SK-MEL-5 (cell line): ENCODE measurements at places on chromosomes 12 and 14.
A peak's percentile ranks its signal among the peaks of the same experiment; 100 is the strongest.

- DNase-seq = no peak
These were observed 4.1 kb downstream of the ZFYVE21 start for GRCh38 chr14:103719751-103720150.

- DNase-seq = no peak
These were observed 73.0 kb downstream of the CMKLR1 start for GRCh38 chr12:108266131-108266530.

DNA sequence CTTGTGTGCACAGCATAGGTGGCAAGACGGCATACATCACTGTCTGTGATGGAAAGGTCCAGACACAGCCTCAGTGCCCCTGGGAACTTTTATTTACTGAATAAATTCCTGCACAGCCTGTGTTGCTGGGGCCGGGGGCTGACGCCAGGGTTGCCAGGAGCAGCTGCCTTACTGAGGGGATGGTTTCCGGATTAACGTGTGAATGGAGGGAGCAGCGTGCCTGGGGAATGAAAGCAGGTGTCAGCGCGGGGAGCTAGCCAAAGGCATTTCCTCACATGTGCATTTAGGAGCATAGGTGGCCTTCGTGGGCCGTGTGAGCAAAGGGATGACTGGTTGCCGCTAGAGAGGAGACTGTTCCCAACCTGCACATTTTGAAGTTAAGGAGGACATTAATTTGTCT, 41.6 kb downstream of the SFSWAP start:
- DNase-seq = no peak

- DNase-seq = no peak
These were observed 11.1 kb downstream of the ARF3 start for GRCh38 chr12:48946205-48946604.

GRCh38 chr12:51392556-51393237, 1.5 kb upstream of the GALNT6 start:
- DNase-seq = no peak

DNA sequence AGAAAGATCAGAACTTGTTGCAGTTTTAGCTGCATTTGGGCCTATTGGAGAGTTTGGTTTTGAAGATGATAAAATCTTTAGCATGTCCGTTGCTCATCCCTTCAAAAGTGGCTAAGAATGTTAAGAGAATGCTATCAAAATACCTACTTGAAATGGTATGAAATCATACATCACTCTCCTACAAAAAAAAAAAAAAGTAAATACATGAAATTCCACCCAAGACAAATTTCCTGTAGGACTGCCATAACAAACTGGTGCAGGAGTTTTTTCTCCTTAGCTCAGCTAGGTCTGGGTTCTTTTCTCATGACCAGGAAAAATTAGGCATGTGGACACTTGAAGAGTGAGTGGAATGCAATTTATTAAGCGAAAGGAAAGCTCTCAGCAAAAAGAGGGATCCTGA, 15.9 kb upstream of the FAR2 start:
- DNase-seq = no peak

GRCh38 chr14:84483072-84483420, 1046.9 kb upstream of the FLRT2 start:
- DNase-seq = no peak

GRCh38 chr12:108457006-108457733, 57.9 kb upstream of the FICD start:
- DNase-seq = peak; percentile 80

GRCh38 chr12:51321882-51322281, 2.1 kb downstream of the BIN2 start:
- DNase-seq = no peak
